ENCODE measurements at places on chromosomes 1 and 21.

DNA sequence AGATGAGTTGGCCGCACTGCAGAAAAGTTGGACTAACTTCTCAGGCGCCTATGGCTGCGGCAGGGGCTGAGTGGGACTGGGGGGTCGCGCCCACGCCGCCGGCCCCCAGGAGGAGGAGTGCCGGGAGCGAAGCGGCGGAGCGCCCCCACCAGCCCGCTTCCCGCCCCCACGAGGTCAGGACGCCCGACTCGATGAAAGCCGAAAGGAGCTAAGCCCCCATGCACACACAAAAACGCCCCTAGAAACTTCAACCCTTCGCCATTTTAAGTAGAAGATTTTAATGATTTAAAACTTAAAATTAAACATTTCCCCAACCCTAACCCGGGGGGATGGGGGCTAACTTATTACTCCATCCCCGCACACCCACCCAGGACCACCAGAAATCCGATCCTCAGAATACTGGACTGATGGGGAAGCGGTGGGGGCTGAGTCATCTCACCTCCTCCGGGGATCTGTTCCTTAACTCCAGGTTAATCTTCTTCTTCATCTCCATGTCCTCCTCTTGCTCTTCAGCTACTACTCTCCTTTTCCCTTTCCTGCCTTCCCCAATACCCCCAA, 539 bp downstream of the ANP32E start:
- DNase-seq: no peak

DNA sequence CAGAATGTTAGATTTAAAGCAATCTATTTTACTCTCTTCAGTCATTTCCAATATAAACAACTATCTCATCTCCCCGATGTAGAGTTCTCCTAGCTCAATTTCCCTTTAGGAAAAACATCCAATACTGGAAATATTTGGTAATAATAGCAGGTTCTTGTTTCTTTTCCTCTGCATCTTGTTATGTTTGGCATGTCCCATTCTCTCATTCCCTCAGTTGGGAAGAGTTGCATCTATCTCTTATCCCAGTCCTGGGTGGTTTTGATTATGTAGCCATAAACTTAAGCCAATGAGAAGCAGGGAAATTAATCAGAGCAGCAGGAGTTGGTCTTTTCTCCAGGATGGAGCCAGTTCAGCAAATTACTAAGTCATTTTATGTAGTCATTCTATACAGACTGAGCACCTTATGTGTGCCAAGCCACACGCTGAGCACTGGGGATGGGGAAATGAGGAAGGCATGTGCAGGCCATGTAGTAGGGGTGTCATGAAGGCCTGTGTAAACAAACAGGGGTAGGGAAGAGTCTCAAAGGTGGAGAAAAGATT, 418.2 kb upstream of the NFIA start:
- no peak for DNase-seq

GRCh38 chr1:17684810-17685209, 70.3 kb upstream of the ACTL8 start:
- DNase-seq: no peak

DNA sequence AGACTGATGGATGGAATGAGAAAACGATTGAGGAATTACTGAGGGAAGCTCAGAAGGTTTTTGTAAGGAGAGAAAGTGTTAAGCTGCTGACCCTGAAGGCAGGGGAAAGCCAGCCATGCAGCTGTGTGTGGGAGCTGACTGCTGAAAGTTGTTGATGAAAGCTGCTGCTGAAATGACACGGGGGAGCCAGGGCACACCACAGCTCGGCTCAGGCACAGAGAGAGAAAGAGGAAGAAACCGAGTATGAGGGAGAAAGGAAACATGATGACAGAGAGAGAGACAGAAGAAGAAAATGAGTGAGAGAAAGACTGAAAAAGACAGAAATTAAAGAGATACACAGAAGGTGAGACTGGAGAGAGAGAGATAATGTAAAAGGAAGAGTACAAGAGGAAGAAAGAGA, 115.5 kb downstream of the LRRC53 start:
- no peak for DNase-seq

GRCh38 chr1:93446837-93447451, 974 bp upstream of the FNBP1L start:
- no peak for DNase-seq

DNA sequence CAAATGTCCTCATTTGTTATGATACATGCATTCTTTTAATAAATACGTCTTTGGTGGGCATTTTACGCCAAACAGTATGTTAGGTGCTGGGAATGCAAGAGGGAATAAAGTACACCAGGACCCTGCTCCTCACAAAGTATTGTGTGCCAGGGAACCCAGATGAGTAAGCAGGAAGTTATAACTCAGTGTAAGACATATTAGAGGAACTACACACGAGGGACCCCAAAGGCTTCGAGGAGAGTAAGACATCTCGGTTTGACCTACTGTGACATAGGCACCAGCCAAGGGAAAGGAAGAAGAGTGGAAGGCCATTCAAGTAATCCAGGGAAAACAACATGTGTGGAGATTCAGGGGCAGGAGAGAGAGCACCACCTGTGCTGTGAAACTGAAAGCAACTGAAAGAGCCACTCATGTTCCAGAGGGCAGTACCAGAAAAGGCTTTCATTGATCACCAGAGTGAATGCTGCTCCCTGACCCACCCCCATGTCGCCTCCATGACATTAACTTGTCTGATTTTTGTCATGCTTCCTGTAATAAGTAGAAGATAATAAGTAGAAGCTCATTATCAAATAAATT, 542.5 kb upstream of the PKN2 start:
- no peak for DNase-seq

GRCh38 chr1:27428316-27429028, 36.0 kb downstream of the GPR3 start:
- peak; percentile 88 for DNase-seq

- DNase-seq: no peak
These were observed 149.8 kb upstream of the PALMD start for GRCh38 chr1:99496067-99496466.

- no peak for DNase-seq
These were observed 62.5 kb downstream of the CHRM3 start for GRCh38 chr1:239448911-239449310.

DNA sequence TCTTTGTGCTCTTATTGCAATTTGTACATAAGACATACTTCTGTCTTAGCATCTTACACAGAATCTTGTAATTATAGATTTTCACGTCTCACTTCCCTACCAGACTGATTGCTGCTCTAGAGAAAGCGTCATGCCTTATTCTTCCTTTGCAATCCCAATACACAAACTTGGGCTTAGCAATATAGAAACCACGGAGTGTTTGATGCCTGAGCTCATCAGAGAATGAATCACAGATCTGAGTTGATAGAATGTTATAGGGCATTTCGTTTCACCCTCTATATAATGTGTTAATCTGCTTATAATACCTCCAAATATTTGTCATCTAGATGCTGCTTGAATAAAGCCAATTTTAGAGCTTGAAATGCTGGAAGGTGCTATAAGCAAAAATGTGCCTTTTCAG, 6.6 kb downstream of the FMO1 start:
- DNase-seq: no peak

DNA sequence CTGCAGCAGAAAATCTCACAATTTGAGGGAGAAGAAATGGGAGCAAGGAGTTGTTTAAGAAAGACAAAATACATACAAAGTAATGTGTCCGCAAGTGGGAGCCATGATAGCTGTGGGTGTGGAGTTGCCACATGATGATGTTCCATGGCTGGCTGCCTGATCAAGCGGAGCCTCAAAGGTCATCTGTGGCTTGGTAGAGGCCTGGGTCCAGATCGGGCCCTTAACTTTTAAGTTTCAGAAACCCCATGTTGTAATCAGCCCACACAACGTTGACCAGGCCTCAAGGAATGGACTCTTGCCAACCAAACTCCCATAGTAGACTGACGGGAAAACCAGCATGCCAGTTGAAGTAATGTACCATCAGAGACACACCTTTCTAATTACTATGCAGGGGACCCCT, 64.7 kb upstream of the ANGPTL1 start:
- DNase-seq: no peak

- DNase-seq: no peak
These were observed 11.5 kb downstream of the RO60 start for GRCh38 chr1:193070942-193071341.

- DNase-seq: no peak
These were observed 71.9 kb downstream of the SMYD2 start for GRCh38 chr1:214352838-214353237.

DNA sequence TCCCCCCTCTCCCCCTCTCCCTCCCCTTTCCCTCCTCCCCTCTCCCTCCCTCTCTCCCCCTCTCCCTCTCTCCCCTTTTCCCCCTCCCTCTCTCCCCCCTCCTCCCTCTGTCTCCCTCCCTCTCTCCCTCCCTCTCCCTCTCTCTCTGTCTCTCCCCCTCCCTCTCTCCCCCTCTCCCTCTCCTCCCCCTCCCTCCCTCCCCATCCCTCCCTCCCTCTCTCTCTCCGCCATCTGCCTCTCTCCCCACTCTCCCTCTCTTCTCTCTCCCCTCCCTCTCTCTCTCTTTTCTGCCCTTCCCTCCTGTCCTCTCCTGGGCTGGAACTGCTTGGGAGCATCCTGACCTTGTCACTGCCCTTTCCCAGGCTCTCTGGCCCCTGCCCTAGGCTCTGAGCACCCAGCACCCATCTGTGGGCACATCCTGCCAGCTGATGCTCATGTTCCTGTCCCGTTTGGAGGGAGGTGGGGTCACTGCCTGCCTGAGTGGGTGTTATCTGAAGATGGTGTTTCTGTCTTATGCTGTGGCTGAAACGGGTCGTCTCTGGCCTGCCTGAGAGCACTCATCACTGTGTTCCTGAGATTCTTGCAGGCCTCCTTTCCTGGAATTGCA, 10.8 kb downstream of the FTCD start:
- DNase-seq: no peak

DNA sequence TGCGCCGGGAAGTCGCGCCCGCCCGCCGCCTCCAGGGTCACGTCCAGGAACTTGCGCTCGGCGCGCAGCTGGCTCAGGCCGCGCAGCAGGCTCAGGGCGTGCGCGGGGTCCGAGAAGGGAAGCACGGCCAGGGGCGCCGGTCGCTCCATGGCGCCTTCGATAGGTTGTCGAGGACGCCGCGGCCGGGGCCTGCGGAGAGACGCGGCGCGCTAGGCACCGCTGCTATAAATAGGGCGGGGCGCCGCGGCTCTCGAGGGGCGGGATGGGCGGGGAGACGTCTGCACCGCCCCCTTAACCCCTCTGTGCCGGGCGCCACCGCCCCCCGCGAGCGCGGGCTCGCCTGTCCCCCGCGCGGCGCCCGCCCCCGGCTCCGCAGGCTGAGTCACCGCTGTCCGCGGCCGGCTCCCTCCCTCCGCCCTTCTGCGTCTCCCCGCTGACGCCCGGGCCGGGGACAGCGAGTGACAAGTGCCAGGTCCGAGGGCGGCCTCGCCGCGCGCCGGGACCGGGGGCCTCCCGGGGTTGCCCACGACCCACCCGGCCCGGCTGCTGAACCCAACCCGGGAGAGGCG, at the start of gene KLHL21:
KLHL21 (minus strand) TSS at position 201 of the 569 bp plus-strand sequence; CDS start at position 149, 52 bp downstream.
- peak; percentile 57 for DNase-seq

- no peak for DNase-seq
These were observed 2.5 kb downstream of the ZNF362 start for GRCh38 chr1:33258788-33259274.

DNA sequence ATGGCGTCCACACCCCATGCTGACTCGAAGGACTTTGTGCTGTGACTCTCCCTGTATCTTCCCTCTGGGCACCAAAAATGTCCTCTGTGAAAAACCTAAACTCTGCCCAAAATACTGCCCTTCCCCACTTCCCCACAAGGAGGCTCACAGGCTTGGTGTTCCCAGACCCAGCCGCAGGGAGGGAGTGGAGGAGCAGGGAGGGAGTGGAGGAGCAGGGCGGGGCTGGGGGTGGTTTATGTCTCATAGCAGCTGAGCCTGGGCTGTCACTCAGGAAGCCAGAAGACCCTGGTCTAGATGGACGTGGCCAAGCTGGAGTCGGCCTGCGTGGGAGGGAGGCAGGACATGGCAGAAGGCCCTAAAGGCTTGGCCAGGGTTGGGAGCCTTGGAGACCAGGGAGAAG, 461.7 kb downstream of the PTPRU start:
- DNase-seq: no peak

DNA sequence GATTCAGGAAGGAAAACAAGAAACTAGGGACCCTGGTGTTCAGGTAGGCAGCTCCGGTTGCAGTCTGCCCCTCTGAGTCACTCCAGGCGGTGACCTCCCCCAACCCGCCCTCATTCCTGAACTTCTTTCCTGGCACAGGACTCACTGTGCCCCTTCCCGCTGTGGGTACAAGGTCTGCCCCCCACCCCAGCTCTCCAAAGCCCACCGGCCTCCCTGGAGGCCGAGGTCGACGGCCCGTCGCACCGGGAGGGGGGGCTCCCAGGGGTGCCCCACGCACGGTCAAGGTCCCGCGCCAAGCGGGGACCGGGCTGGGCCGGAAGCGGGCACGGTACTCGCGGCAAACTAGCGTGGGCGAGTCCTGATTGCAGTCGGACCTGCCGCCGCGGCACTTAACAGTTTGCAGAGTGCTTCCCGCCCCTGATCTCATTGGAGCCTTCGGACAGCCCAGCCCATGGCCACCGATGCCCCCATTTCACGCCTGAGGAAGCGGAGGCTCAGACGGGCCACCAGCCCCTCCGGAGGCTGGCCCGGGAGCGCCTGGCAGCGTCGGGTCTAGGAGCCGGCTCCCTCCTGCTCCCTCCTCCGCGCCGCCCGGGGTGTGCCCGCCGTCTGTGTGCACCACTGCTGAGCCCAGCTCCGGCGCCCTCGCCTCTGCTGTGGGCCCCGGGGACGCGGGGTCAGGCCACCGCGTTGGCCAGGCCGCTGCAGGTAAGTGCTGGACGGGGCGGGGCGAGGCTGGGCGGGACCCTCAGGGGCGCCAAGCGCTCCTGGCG, at the start of gene GJB3:
GJB3 (plus strand) TSS at position 144 of the 773 bp plus-strand sequence. CDS start 3,549 bp downstream, outside the sequence.
- no peak for DNase-seq

DNA sequence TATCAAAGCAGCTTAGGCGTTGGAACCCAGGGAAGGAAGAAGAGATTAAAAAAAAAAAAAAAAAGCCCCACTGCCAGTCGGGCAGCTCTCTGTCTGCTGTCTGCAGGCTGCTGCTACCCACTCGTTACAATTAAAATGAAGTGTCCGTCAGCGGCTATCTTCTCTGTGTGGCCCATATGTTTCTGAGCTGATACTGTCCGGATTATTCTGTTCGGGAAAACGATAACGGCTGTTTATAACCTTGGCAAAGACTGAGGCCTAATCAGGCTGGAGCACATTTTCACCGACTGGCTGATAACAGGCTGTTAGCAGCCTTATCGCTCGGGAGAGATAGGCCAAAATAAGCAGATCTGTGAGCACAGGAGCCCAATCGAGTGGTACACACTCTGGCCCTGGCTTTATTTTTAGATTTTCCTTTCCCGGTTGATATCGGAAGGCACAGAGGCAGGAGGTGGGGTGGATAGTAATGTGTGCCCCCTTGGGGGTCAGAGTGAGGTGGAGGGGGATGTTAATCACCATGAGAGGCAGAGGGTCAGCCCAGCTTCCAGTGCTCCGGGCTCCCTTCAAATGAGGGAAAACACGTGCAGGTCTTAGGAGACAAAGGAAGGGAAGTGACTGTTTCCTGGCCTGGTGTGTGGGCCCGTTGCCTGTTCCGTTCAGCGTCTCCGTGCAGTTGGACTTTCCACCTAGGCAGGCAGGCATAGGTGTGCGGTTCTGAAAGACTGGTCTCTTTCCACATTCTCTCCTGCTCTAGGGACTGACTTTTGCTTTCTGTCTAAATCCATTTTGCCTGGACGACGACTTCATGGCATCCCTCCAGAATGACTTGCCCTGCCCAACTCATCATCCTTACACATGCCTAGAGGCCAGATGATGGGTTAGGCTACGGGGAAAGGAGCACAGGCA, 153.4 kb downstream of the PBX1 start:
- DNase-seq: no peak

- no peak for DNase-seq
These were observed 96.4 kb upstream of the RAB3GAP2 start for GRCh38 chr1:220368352-220369265.

- peak; percentile 42 for DNase-seq
These were observed 90.8 kb downstream of the GTF2B start for GRCh38 chr1:88800382-88801051.

All from Jurkat, Clone E6-1 (cell line).